ENCODE measurements at places on chromosomes 12 and 14.
A peak's percentile ranks its signal among the peaks of the same experiment; 100 is the strongest.

- no peak for DNase-seq
Measured at GRCh38 chr14:104289507-104289906, 151.1 kb downstream of the KIF26A start.

DNA sequence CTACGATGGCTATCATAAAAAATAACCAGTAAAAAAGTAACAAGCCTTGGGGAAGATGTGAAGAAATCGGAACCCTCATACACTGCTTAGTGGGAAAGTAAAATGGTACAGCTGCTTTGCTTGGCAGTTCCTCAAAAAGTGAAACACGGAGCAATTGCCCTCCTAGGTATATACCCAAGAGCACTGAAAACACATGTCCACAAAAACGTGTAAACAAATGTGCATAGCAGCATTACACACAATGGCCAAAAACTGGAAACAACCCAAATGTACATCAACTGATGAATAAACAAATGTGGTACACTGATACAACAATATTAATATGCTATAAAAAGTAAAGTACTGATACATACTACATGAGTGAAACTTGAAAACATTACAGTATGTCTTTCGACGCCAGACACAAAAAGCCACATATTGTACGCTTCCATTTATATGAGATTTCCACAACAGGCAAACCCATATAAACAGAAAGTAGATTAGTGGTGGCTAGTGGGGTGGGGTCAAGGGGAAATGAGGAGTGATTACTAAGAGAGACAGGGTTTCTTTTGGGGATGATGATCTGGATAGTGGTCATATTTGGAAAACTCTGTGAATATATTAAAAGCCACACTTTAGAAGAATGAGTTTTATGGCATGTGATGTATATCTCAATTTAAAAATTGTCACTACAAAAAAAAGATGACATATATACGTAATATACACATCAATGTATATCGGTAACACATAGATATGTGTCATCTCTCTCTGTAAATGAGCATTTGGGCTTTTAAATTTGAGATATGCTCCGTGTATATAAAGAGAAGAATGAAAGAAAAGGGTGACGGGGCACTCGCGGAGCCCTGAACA, 996 bp downstream of the SLC41A2 start:
- DNase-seq: no peak

DNA sequence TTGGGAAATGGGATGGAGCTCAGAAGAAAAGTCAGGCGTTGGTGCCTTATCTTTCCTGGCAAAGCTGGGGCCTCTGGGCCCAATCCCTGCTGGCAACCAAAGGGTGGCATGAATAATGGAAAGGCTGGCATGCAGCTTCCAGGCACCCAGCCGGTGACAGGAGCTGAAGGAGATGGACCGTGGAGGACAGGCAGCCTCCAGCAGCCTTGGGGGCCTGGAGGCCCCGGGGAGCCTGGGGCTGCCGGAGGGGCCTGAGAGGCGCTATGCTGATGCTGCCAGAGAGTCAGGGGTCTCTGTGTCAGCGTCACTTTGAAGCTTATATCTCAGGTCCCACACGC, 38.2 kb upstream of the EML1 start:
- DNase-seq: no peak

DNA sequence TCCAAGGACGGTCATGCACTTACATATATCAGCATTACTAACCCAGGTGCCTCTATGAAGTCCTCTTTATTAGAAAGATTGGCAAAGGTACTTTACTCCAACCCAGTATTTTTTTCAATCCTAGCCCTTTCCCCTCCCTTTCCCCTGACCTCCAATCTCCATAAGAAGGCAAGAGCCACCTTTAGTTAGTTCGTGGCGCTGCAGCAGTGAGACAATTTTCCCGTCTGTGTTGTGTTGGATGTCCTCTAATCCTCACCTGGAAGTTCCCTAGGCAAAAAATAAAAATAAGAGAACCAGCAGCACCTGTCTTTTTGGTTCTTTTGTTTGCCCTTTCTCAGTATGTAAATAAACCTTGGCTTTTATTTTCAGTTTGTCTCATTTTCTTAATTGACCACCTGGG, 439.6 kb upstream of the LRFN5 start:
- no peak for DNase-seq

DNA sequence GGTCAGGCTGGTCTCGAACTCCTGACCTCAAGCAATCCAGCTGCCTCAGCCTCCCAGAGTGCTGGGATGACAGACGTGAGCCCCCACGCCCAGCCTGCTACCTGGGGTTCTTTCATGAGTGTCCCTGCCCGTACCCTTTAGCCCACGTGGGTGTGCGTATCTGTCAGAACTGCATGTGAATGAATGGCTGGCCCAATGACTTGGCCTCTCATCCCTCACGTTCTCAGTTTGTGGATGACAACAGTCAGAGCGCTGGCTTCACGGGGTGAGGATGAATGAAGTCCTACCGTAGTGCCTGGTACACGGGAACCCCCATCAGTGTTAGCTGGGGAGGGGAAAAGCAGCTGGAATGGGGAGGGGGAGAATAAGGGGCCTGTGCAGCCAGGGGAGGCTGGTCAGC, 16.1 kb upstream of the ZDHHC22 start:
- no peak for DNase-seq

DNA sequence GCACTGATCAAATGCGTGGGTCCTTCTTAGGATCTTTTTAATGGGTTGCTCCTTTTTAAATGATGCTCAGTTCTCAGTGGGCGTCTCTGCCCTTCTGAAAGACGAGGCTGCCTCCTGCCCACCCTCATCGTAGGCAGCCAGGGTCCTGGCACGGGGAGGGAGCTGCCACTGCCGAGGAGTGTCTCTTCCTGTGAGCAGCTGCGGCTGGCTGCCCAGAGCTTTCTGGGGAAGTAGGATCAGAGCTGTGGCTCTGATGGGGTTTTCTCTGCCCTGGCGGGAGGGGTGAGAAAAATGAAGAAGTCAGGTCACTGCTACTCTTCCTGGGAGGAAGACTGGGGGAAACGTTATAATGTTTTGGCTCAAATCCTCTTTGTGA, 31.1 kb upstream of the BEGAIN start:
- peak; percentile 43 for DNase-seq

DNA sequence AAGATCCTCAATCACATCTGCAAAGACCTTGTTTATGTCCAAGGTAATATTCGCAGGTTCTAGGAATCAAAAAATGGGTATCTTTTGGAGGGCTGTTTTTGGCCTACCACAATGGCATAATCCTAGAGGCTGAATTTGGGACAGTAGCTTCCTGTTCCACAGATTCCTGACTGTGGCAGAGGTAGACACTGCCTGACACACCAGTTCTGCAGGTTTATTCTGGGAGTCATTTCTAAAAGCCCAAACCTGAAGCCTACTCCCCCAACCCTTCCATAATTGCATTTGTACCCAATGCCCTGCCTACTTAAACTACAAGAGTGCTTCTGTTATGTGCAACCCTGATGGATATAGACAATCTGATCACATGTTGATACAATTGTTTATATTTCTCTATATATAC, 378.9 kb downstream of the PCNX1 start:
- DNase-seq: no peak

DNA sequence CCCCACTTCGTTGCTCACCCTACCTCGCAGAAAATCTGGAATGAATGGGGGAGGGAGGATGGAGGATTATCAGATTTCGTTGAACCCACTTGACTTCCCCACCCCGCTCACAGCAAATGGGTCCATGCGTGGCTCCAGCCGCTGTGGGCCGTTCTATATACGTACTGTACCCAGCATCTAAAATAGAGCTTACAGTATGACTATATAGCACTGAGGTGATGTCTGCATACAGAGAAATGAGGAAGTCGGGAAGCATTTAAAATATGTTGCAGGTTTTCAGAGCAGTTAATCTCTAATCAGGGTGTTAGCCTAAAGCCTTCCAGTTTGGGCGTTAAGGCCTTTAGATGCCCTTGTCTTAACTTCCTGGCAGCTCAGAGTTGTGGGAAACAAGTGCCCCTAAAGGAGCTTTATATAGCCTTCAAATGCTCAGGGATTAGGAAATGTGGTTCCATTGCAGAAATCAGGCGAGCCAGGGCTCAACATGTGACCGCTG, 1.4 kb downstream of the BICDL1 start:
- DNase-seq: no peak

- DNase-seq: peak; percentile 27
Measured at GRCh38 chr14:67166450-67166853, 22.8 kb upstream of the GARIN2 start.

DNA sequence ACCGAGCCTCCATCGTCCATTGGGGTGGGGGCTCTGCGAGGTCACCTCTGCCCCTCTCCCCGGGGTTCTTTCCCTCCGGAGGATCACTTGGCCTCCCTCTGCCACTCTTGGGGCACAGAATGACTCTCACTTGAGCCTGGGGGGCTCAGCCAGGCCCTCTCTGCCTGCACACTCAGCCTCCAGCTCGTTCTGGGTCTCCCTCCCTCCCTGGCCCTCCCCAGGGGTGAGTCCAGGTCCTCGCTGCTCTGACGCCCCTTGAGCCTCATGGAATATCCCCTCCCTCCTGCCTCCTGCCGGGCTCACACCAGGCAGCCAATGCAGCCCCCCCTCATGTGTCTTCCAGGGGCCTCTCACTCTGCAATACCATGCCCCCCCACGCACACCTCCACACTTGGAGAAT, 17.7 kb upstream of the SFSWAP start:
- DNase-seq: no peak

GRCh38 chr12:47124451-47124850, 44.7 kb upstream of the AMIGO2 start:
- no peak for DNase-seq

Data from CD4-positive, alpha-beta T cell treated with Interleukin-1 beta for 1 hour (primary cell).